Esophagus squamous epithelium (tissue), 5 donors: ENCODE measurements at places on chromosomes 2 and 18.

DNA sequence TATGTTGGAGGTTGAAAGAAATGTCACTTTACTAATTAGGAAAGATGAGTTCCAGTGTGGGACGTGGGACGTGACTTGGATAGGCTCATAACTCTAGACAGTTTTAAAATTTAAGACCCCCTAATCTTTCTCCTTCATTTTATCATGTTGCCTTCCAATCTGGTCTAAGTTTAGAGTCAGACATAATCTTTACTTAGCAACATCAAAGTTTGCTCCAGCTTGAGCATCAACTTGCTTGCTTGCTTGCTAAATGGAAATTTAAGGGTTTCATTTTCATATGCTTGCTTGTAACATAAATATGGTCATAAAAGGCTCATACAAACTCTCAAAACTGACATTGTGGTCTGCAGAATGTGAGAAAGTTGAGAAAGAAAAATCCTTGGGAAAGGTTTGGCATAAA lies 428.9 kb downstream of the EPHA4 start:
- no peaks in the 10 kb centered on the region for H3K27me3 ChIP-seq
- no peaks in the 10 kb centered on the region for H3K4me1 ChIP-seq
- H3K27ac ChIP-seq: no peak overlapping the region
- H3K4me3 ChIP-seq: no peak overlapping the region
- no peaks in the 10 kb centered on the region for H3K36me3 ChIP-seq

GRCh38 chr2:141994066-141994465 lies 136.8 kb downstream of the LRP1B start:
- H3K27me3 ChIP-seq: no peaks in the 10 kb centered on the region
- no peak overlapping the region for H3K4me3 ChIP-seq
- H3K27ac ChIP-seq: no peak overlapping the region

- no peak overlapping the region for H3K27ac ChIP-seq
- H3K27me3 ChIP-seq: no peaks in the 10 kb centered on the region
- no peaks in the 10 kb centered on the region for H3K36me3 ChIP-seq
- H3K4me1 ChIP-seq: no peaks in the 10 kb centered on the region
Observed at GRCh38 chr2:191714925-191715324, 37.0 kb downstream of the NABP1 start.

GRCh38 chr2:166057370-166058164 lies 70.3 kb downstream of the SCN1A start:
- no peaks in the 10 kb centered on the region for H3K27me3 ChIP-seq
- H3K4me1 ChIP-seq: peaks cover 7% of the 10 kb centered on the region
- H3K36me3 ChIP-seq: no peaks in the 10 kb centered on the region
- DNase-seq: no peak
- no peak overlapping the region for H3K4me3 ChIP-seq

GRCh38 chr18:53417003-53417402 lies 807.5 kb downstream of the MBD2 start:
- H3K27me3 ChIP-seq: no peaks in the 10 kb centered on the region
- H3K27ac ChIP-seq: no peak overlapping the region

- peaks cover 100% of the 10 kb centered on the region for H3K36me3 ChIP-seq
- no peak overlapping the region for H3K27ac ChIP-seq
- H3K4me3 ChIP-seq: no peak overlapping the region
- no peaks in the 10 kb centered on the region for H3K27me3 ChIP-seq
Observed at GRCh38 chr2:239136762-239137161, 264.1 kb downstream of the HDAC4 start.

- H3K27me3 ChIP-seq: no peaks in the 10 kb centered on the region
- H3K36me3 ChIP-seq: no peaks in the 10 kb centered on the region
- H3K4me1 ChIP-seq: peaks cover 18% of the 10 kb centered on the region
- DNase-seq: no peak
- H3K4me3 ChIP-seq: no peak overlapping the region
Observed at GRCh38 chr2:238457927-238458324, 31.2 kb downstream of the ASB1 start.

GRCh38 chr2:32235315-32235714 lies 29.4 kb downstream of the NLRC4 start:
- H3K4me1 ChIP-seq: no peaks in the 10 kb centered on the region
- H3K4me3 ChIP-seq: no peak overlapping the region
- H3K27me3 ChIP-seq: no peaks in the 10 kb centered on the region
- no peak for DNase-seq

- H3K36me3 ChIP-seq: no peaks in the 10 kb centered on the region
- no peaks in the 10 kb centered on the region for H3K4me1 ChIP-seq
- H3K4me3 ChIP-seq: no peak overlapping the region
- H3K27me3 ChIP-seq: no peaks in the 10 kb centered on the region
Observed at GRCh38 chr18:985212-985661, 80.6 kb downstream of the ADCYAP1 start.

DNA sequence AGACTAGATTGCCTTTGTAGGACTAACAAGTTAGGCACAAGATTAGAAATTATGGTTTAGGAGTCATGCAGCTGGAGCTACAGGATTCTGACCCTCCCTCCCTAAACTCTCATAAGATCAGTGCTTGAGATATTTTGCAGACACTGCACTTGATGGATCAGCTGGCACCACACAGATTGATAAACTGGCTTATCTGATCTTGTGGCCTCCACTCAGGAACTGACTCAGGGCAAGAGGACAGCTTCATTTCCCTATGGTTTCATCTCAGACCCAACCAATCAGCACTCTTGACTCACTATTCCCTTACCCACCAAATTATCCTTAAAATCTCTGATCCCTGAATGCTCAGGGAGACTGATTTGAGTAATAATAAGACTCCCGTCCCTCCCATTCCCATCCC lies 152.3 kb downstream of the DIS3L2 start:
- no peak for DNase-seq
- H3K4me3 ChIP-seq: no peak overlapping the region
- no peak overlapping the region for H3K27ac ChIP-seq
- H3K27me3 ChIP-seq: no peaks in the 10 kb centered on the region

DNA sequence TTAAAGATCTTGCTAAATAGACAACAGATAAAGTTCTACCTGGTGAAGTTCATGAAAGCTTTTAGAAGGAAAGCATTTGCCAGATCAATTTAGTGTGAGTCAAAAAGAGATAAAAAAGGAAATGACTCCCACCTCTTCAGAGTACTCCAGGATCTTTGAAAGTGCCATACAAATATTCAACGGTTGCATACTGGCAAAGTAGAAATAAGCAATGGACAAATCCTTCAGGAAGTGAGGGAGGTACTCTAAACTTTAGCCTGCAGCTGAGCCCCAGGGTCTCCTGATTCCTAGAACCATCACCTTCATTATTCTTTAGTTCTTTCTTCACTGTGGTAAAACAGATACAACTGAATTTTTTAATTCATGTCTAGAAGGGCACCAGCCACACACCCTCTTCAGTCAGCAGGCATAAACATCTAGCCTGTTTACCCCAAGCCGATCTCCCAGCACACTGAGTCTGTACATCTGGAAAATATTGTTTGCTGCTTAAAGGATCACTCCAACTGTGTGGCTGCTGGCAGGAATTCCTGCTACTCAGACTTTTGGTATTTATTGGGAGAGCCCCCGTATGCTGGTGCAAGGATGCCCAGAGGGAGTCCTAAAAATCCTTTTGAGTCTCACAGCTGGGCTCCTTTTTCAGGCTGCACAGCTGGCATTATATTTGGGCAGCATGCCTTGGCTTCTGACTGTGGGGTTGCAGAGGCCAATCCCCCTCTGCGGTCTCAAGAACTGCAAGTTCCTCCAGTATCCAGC lies 72.3 kb upstream of the SESTD1 start:
- H3K4me3 ChIP-seq: no peak overlapping the region
- peaks cover 8% of the 10 kb centered on the region for H3K4me1 ChIP-seq
- DNase-seq: no peak
- no peaks in the 10 kb centered on the region for H3K36me3 ChIP-seq
- no peak overlapping the region for H3K27ac ChIP-seq
